ENCODE measurements at places on chromosomes 3 and 15.
A peak's percentile ranks its signal among the peaks of the same experiment; 100 is the strongest.

DNA sequence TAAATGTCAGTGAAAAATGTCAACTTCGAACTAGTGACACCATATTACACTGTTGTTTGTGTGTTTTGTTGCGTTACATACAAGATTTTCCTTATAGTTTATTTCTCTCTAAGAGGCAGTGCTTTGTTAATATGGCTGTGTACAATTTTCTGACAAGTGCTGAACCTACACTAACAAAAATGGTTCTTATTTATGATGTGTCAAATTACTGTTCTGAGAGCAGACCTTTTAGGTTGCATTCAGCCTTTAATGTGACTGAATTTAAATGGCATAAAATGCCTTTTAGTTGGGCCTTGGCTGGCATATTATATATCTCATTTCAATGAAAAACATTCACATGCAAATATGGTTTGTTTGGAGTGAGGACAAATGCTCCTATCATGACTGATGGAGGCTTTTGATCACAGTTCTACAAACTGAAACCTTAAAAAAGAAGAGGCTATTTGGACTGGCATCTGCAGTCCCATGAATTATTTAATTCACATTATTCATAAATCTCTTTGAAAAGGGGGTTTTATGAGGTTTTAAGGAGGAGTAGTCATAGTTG, 750.6 kb downstream of the CADM2 start:
- no peak for DNase-seq

DNA sequence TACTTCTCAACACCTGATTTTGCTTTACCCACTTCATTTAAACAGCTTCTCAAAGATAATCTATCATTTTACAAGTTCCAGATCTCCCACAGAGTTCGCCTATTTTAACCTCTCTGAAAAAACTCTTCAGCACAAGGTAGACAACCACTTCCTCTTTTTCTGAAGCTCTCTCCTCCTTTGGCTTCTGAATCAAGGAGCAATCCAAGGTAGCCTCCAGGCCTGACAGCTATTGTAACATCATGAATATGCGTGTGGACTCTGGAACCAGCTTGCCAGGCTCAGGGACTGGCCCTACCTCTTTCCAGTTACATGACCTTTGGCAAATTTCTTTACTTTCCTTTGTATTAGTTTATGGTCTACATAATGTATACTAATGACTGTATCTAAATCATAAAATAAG, 405.9 kb upstream of the ZNF385D start:
- no peak for DNase-seq

- DNase-seq = no peak
These were observed 504.1 kb upstream of the CDIN1 start for GRCh38 chr15:36075333-36075732.

- DNase-seq = no peak
These were observed 253.8 kb upstream of the IGF1R start for GRCh38 chr15:98394546-98394945.

DNA sequence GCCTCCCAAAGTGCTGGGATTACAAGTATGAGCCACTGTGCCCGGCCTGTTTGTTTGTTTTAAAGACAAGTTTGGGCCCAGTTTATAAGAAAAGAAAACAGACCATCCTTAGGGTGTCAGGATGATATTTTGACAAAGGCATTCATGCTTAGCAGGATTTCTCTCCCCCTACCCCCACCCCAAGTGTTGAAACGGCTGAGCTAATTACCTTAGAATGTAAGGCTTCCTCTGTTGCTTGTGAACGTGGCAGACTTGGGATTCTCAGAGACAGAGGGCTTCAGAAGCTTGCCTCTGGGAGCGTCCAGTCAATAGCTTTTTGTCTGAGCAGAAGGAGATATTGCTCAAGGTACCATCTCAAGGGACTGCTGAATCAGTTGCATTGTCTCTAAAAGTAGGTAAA, 24.0 kb downstream of the FLNB start:
- DNase-seq = no peak

DNA sequence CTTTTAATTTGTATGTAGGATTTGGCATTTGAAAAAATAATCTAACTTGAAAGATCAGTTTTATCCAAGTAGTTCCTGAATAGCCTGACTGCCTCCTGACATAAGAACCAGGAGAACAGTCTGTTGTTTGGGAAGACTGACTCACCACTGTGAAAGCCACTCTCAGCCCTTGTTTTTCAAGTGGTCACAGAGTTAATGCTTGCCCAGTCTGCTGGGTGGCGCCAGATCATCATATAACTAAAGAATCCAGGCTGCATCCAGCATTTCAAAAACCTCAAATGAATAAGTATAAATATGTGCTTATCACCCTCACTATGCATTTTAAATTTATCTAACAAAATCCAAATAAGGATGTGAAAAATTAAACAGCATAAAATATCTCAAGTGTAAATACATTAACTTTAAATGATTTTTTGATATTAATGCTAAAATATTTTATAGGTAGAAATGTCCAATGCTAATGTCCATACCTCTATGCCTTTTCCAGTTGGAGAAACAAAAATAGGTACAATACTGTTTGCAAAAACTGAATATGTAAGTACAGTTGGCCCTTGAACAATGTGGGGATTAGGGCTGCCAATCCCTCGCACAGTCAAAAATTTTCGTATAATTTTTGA, 26.9 kb upstream of the ZBBX start:
- DNase-seq = peak; percentile 78

DNA sequence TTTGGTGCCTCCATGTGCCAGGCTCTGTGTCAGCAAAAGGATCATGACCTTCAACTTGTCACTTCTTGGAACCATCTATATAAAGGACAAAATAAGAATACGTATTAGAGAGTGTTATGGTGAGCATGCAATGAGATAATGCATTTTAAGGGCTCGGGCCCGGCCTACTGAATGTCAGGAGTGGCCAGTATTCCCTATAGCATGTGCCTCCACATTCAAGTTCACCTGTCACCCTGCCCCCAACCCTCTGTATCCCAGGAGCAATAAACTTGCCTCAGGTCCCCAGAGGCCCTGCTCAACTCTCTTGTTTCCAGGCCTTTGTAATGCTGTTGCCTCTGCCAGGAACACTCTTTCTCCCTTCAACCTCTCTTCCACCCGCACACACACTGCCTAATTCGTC, 90.2 kb upstream of the SLC6A11 start:
- no peak for DNase-seq

DNA sequence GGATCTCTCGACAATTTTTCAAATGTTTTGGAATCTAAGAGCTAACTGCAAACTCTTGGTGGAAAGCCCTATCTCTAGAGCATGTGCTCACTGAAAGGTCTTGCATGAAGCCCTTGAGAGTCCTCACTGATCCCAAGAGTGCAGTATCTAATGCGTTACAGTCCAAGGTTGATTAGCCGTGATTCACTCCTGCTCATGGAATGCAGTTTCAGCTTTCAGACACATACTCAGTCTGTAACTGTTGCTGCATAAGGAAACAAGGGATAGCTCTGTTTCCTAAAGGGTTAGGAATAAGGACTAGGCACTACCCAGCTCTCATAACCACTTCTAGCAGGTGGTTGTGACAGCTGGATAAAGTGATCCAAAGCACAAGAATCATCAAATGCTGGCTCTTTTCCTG, 687.4 kb upstream of the CFAP20DC start:
- DNase-seq = no peak

- no peak for DNase-seq
These were observed 121.0 kb downstream of the P3H2 start for GRCh38 chr3:189999718-190000117.

- DNase-seq = no peak
These were observed 68.0 kb upstream of the RPL35A start for GRCh38 chr3:197881970-197882338.

DNA sequence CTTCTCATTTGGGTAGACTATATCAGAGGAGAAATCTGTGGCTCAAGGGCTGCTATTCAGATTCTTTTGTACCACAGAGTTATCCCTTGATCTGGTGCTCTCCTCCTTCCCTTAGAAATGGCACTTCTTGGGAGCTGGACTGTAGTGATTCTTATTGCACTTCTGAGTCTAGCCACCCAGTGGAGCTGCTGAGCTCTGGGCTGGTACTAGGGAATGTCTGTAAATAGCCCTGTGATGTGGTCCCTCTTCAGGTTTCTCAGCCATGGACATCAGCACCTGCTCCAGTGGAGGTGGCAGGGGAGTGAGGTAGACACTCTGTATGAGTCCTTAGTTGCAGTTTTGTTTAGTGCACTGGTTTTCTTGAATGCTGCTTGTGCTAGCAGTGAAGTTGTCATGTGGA, 1292.6 kb downstream of the SI start:
- DNase-seq = no peak

DNA sequence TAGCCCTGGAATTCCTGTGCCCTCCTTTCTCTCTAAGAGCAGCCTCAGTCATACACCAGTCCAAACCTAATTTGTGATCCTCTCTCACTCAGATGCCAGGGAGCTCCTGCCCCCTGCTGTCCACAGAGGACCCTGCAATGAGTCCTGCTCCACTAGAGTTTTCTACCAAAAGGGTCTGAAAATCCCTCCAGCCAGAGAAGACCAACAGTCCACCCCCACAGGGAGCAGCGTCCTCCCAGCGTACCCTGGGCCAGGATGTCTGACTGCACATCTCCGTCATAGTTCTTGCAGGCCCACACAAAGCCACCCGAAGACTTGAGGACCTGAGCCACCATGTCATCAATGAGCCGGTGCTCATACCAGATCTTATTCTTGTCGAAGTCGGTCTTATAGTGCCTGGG, 15.4 kb downstream of the IDH2 start:
- DNase-seq = peak; percentile 42

GRCh38 chr15:69141833-69142232, 18.6 kb upstream of the GLCE start:
- no peak for DNase-seq

DNA sequence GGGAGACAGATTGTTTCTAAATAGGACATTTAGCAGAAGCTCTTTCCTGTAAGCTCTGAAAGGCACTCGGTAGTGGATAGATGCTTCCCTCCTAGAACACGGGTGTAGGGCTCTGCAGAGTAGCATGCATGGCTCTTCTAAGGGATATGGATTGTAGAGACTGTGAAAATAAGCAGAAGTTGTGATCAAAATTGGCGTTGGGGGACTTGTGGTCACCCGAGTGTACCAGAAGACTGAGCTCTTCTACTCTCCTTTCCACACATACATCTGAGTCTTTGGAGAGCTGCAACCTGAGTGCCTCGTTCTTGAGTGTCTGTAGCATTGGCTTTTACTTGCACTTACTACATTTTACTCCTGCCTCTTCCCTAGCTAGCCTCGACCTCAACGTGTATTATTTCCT, 197.7 kb downstream of the LPP start:
- DNase-seq = no peak

- no peak for DNase-seq
These were observed 30.5 kb downstream of the POLQ start for GRCh38 chr3:121515313-121515712.

Data from AML-193 (cell line).